ENCODE measurements at places on chromosomes 7 and 10. TPM values are rescaled to one million over a fixed set of nuclear protein-coding genes. Genes with fewer than 3 reads are reported as not detected.

The CDC14C gene
- not detected for total RNA-seq

The RASA4B gene
- total RNA-seq = 0.89 TPM

The NEUROG3 gene
- total RNA-seq = not detected

The INA gene
- total RNA-seq = 26.7 TPM

The CAMK2B gene
- 0.15 TPM for total RNA-seq

The NRP1 gene
- total RNA-seq = 91.9 TPM

The PAOX gene
- 0.92 TPM for total RNA-seq

The GSDME gene
- total RNA-seq = 32.0 TPM

The PNLIPRP3 gene
- not detected for total RNA-seq
